ENCODE measurements at places on chromosomes 1 and 21.
A peak's percentile ranks its signal among the peaks of the same experiment; 100 is the strongest.

DNA sequence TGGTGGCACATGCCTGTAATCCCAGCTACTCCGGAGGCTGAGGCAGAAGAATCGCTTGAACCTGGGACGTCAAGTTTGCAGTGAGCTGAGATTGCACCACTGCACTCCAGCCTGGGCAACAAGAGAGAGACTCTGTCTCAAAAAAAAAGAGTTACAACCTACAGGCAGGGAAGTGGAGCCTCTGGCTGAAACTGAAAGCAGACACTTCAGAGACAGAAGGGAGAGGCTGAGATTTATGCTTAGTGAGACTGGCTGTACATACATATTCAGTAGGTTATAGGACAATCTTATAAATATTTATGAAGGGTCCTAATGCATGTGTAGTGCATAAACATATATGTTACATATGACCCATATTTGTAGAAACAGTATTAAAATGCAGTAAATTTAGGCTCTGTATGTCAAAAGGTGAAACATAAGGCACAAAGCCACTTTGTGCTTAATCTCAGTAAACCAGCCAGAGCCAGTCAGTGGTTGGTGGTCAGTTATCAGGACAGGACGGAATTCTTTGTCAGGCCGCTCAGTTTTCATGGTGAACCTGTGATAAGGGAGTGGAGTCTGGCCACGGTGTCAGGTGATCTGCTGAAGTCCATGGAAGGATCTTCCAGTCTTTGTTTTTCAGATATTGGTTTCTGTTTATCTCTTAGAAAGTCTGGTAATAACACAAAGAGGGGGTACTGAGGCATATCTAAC is 13.7 kb downstream of the RHEX start:
- DNase-seq: no peak

GRCh38 chr1:66642992-66643391 is 109.0 kb downstream of the SGIP1 start:
- DNase-seq: no peak

- DNase-seq: no peak
Measured at GRCh38 chr1:46246548-46247435, 771 bp upstream of the RAD54L start.

- DNase-seq: no peak
Measured at GRCh38 chr1:89799495-89799894, 21.3 kb upstream of the LRRC8D start.

GRCh38 chr1:219476116-219476515 is 136.8 kb downstream of the ZC3H11B start:
- DNase-seq: no peak

GRCh38 chr1:23816906-23817305 is 8.3 kb downstream of the HMGCL start:
- DNase-seq: no peak

- no peak for DNase-seq
Measured at GRCh38 chr1:235266325-235266724, 61.7 kb downstream of the ARID4B start.

DNA sequence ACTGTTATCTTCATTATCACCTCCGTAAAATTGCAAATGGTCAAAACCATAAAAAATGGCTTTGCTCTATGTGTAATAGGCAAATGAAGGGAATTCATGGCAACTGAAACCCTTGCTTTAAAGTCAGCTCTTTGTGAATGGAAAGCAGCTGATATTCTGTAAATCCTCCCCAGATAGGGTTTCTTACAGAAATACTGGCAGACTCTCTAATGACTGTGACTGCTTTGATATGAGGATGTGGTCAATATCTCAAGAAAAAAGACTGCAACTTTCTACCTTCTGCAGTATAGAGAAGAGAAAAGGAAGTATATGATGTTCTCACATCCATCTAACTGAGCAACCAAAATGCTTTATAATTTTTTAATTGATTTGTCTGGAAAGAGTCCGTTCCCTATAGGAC is 193.1 kb downstream of the ST6GALNAC3 start:
- no peak for DNase-seq

DNA sequence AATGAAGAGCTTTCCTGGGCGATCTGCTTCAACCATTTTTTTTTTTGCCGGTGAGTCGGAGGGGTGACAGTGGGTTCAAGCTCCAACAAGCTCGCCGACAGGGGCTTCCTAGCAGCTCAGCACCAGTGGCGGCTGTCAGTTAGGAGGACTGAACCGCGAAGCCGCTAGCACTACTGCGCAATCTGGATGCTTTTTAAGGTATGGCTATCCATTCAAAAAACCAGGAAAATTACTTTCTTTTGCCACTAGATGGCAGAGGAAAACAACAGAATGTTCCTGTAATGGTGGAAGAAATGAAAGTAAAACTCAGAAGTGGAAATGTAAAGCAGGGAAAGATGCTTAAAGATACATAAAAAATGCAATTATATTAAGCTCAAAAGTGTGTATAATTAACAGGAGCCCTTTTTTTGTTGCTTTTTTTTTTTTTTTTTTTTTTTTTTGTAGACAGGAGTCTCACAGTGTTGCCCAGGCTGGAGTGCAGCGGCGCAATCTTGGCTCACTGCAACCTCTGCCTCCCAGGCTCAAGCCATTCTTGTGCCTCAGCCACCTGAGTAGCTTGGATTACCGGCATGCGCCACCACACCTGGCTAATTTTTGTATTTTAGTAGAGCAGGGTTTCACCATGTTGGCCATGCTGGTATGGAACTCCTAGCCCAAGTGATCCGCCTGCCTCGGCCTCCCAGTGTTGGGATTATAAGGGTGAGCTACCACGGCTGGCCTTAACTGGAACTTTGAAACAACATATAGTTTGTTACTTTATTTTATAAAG is 8.5 kb downstream of the KYAT3 start:
- peak; percentile 81 for DNase-seq

DNA sequence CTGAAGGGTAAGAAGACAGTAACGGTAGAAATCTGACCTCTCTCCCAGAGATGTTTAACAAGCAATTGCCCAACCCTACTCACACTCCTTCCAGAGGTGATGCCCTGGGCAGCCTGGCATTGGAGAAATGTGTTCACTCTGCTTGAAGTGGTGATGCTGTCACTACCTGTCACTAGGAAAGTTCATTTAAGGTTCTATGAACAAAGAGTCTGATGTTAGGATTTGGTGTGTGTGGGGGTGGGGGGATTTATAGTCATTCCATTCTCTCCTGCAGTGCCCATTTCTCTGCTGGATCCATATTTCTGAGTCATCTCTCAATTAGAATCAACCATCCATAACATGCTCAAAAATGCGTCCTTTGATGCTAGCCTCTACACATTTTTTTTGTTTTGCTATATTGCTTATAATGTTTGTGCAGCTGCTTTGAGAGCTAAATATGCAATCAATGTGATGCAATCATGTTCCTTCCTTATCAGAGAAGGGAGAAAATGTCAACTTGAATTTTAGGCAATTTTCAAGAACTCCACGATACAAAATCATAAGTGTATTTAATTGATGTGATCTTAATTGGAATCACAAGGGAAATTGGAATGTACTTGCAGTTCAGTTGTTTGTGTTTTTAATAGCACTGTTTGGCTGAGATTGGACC is 173.9 kb downstream of the DUSP10 start:
- DNase-seq: no peak

All from hematopoietic multipotent progenitor cell treated with erythropoietin and hydrocortisone succinate and interleukin-3 and kit ligand, for 17 days (in vitro differentiated cells).